Fibroblast of upper back skin (primary cell): ENCODE measurements at places on chromosomes 1 and 21.

GRCh38 chr21:29359718-29360117 lies 61.0 kb downstream of the BACH1 start:
- DNase-seq: no peak

DNA sequence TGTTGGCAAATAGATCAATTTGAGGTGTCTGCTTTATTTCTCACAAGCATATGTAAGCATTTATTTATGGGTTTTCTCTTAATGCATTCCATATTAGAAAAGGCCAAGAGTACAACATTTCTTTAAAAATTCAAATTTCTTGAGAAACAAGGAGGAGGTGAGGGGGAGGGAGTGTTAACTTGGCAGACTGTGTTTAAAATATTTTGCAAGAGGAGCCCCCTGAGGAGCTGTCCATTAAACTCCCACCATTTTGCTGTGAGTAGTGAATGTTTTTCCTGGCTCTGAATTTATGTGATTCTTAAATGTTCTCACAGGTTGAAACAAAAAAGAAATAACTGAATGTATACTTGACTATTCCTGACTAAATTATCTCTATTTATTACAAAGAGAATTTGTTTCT lies 363.8 kb downstream of the PTPRC start:
- DNase-seq: peak; percentile 32

- peak; percentile 92 for DNase-seq
Observed at GRCh38 chr1:7299994-7300393, 471.1 kb upstream of the VAMP3 start.

DNA sequence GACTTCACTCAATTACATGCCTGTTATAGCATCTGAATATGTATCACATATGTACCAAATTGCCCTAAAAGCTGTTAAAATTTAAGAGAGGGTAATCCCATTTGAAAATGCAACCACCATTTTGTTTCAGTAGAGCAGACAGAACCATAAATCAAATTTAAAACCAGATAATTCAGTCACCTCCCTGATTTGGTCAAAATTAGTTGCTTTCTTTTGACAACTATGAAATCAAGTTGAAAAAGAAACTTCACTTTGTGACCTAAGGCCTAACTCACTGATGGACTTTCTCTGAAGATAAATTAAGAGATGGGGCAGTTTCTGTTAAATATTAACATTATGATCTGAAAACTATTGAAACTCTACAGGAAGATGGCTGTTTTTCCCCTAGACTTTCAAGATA lies 6.7 kb downstream of the GORAB start:
- no peak for DNase-seq

DNA sequence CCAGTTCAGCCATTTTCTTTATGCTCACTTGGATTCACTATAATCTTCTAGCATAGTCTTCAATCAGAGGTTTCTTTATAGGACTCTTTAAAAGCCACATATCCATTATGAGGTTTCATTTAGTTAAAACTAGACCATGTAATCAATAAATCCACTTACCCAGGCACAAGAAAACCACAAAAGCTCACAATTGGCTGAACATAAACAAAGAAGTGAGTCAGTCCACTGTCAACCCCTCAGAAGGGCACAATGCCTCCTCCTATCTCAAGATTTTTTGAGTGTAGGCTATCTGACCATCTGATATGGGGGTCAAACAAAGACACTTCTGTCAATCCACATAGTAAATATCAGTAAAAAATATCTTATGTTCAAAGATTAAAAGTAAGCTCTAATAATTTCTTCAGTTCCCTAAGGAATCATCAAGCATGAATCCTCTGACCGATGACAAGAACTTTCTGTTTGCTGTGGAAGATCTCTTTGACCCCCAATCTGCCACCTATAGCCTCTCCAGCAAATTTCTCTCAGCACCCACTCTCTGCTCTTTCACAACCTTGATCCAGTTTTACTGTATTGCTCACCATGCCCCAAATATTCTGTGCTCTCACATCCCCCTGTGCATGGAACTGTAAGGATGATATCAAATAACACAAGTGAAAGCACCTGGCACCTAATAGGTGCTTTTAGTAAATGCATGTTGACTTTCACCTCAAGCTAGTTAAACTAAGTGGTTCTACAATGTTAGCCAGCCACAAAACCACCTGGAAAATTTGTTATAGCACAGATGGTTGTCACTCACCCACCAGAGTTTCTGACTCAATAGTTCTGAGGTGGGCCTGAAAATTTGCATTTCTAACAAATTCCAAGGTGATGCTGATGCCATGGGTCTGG lies 16.7 kb downstream of the RAB3B start:
- DNase-seq: no peak

DNA sequence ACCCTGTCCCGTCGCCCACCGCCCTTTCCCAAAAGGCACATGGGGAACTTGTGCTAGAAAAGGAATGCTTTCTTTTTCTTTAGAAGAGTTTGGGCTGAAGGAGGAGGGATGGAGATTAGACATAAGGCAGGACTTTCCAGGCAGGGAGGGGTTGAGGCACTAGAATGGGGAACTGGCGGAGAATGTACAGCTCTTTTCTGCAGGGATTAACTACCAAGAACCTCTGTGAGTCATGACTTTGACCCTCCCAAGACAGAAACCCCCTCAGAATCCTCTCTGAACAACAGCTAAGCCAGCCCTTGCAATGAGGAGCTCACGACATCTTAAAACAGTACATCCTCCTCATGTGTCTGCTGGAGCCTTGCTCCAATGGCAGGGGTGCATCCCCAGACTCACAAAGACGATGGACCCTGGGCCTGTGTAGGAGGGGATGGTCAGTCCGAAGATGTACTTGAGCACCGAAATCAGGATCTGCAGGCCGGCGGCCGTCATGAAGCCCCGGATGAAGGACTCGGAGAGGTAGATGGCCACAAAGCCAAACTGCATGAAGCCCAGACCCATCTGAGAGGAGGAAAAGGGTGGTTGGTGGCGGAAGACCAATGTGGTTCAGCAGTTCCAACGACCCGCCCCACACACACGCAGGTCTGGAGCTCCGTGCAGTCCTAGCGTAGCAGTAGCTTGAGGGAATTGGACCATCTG lies 13.6 kb downstream of the SLC26A9 start:
- DNase-seq: no peak

GRCh38 chr1:70790232-70790923 lies 257.2 kb downstream of the PTGER3 start:
- no peak for DNase-seq

DNA sequence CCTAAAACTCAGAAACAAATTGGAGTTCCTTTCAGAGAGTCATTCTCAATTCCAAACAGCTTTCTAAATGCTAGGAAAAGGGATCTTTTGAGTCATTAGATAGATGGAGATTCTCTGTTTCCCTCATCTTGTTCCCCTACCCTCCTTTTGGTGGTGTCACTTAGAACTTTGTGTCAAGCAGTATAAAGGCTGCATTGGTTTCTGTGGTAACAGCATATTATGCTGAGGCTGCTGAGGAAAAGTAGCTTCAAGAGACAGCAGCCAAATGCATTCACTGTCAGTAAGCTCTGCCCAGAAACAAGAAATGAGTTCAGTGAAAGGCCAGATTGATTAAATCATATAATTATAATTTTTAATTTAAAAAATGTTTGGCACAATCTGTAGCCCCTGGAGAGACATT lies 144.1 kb downstream of the LRRC40 start:
- DNase-seq: no peak

- peak; percentile 63 for DNase-seq
Observed at GRCh38 chr21:43654806-43655489, 4.3 kb downstream of the HSF2BP start.

DNA sequence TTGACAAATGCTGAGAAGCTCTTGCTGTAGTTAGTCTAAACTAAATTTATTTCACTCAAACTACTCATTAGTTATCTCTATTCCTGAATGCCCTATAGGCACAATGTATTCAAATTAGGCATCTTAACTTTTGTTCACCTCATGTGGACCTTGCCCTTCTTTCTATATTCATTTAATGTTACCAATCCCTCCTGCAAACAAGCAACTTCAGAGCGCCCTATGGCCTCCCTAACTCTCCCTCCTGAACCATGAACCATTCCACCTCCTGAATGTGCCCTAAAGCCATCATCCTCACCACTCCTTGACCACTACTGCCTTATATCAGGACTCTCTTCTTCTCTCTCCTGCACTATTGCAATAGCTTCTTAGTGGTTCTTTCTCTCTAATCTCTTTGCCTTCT lies 34.8 kb upstream of the SAMD13 start:
- DNase-seq: no peak

GRCh38 chr1:204437796-204438570 lies 26.4 kb upstream of the PPP1R15B start:
- no peak for DNase-seq

- DNase-seq: no peak
Observed at GRCh38 chr1:21814981-21815582, 3.0 kb downstream of the LDLRAD2 start.

- DNase-seq: peak; percentile 38
Observed at GRCh38 chr1:229625071-229625914, 629 bp downstream of the TAF5L start.

GRCh38 chr1:234639961-234640360 lies 30.0 kb upstream of the IRF2BP2 start:
- no peak for DNase-seq

GRCh38 chr1:36116901-36117300 lies 8.1 kb downstream of the COL8A2 start:
- no peak for DNase-seq
